ENCODE measurements at places on chromosomes 3 and 15.

DNA sequence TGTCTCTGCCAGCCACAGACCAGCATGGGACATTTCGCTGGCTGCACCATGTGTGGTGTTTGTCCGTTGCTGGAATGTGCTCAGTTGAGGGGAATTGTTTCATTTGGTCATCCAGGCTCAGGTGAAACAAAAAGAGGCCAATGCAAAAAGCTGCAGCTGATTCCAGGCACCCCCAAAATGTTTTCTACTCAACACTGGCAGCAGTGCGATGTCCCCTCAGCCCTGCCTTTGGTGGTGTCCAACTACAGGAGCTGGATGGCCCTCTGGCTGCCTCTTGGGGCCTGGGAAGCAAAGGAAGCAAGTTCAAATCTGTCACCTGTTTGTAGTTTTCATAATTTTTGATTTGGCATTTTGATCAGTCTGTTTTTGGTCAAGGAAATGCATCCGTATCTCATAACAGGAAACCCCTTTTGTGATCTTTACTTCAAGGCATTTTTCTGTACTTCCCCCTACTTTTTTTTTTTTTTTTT lies 141.8 kb downstream of the EEFSEC start:
- DNase-seq, result no peak

DNA sequence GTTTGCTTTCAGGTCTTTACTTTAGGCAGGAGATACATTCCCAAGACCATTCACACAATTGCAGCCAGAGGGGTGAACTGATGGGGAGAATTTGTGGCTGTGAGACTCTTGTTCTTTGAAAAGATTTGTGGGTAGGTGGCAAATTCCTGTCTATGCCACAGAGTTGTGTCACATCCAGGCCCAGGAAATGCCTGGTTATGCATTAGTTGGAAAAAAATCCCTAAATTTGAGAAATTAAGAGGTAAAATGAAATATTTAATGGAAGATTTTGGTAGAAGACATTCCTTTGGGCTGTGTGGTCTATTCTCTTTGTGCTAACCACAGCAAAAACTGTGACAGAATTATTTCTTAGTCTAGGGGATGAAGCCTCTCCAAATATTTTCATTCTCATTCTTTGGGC lies 28.8 kb downstream of the SAMMSON start:
- DNase-seq, result no peak

DNA sequence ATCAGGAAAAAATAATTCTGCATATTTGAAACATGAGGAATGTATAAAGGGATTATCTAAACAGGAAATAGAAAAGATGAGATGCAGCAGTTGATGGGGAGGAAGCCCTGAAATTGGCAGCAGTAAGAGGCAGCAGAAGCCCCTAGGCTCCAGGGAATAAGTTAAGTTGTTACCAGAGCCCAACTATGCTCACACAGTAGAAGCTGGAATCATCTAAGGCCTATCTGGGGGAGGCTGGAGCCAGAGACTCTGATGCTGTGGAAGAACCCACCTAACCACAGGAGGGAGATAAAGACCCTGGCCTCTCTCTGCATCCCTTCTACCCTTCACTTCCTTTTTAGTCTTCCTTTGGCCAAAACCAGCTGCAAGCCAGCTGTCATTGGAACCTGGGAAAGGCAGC lies 519.7 kb downstream of the DIPK2A start:
- no peak for DNase-seq

- DNase-seq, result no peak
Measured at GRCh38 chr15:78757636-78757905, 53.7 kb downstream of the ADAMTS7 start.

DNA sequence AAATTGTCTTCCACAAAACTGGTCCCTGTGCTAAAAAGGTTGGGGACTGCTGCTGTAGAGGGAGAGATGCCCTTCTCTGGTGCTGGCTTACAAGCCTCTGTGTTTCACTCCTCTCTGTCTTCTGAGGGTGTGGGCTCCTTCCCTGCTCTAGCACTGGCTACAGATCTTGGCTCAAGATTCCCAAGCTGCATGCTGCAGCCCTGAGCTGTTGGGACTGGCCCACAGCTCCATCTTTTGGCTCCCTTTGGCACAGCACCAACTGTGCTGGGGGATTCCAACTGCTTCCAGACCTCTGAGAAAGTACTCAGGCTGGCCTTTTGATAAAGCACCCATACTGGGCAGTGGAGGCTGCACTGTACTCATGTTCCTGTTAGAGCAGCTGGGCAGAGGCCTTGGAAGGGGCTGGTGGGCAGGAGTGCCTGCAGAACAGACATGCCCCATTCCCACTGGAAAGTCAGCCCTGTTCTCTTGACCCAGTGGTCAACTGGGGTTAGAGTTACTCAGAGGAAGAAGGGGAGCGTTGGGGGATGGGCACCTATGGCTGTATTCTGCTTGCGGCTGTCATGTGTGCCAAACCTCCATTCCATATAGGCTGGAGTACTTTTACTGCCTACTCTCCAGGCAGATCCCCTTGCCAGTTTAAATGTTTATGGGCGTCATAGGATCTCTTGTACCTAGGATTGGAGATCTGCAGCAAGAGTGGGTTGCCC lies 55.7 kb downstream of the GALK2 start:
- no peak for DNase-seq

- no peak for DNase-seq
Measured at GRCh38 chr15:41877631-41878354, 16.1 kb downstream of the SPTBN5 start.

- no peak for DNase-seq
Measured at GRCh38 chr15:101804941-101805340, 1.6 kb downstream of the OR4F6 start.

GRCh38 chr3:63047068-63047467 lies 171.9 kb upstream of the CADPS start:
- no peak for DNase-seq

DNA sequence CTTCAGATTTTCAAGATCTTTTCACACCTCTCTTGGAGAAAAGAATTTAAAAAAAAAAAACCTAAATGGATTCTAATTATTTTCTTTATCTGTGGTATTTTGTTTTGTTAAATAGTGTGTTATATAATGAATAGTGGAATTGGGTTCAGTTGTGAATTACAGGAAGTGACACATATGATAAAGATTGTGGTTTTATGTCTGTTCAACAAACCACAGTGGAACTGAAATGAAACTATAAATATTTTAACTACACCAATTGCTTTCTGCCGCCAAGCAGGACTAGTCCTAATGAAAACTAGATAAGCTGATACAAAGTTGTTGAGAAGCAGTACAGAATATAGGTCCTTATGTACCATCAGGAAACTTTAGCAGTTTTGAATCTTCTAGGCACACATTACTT lies 121.6 kb downstream of the UBE2E2 start:
- no peak for DNase-seq

DNA sequence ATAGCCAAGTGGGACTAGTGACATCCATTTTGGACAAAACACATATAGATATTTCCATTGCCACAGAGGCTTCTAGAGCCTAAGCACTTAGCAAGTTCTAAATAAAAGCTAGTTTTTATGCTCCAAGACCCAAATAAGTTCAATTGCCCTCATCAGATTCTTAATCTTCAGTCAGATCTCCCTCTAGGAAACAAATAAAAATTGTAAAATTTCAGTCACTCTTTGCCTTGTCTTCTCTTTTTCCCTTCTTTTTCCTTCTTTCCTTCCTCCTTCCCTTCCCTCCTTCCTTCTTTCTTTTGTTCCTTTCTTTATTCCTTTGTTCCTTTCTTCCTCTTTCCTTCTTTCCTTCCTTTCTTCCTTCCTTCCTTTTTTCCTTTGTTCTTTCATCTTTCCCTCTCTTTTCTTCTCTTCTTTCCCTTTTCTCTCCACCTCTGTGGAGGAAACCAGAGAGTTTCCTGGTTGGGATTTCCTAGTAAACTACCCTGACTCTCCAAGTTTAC lies 68.8 kb upstream of the GADL1 start:
- DNase-seq, result no peak

Data from activated T-cell treated with anti-CD3 and anti-CD28 coated beads for 4 hours (primary cell).